GM23248 (cell line): ENCODE measurements at places on chromosomes 12 and 14. TPM values are rescaled to one million over a fixed set of nuclear protein-coding genes. Genes with fewer than 3 reads are reported as not detected.

DNA sequence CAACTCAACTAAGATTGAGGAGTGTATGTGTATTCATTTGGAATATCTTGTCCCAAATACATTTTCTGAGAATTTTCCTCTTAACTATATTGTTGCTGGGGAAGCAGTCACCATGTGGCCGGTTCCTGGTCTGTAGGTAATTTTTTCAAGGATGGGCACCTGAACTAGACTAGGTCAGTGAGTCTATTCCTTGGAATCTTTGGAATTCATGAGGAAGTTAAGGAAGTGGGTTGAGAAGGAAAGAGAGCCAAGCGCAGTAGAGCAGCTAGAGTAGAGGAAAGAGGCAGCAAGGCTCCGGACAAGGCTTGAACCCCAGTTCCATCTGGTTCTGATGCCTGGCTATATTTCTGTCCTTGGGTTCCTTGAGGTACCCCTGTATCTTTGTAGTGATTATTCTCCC, 183.7 kb downstream of the DACT1 start:
- no peaks in the 10 kb centered on the region for H3K36me3 ChIP-seq
- peaks cover 27% of the 10 kb centered on the region for H3K4me1 ChIP-seq
- no peak overlapping the region for H3K4me3 ChIP-seq
- no peaks in the 10 kb centered on the region for H3K27me3 ChIP-seq

DNA sequence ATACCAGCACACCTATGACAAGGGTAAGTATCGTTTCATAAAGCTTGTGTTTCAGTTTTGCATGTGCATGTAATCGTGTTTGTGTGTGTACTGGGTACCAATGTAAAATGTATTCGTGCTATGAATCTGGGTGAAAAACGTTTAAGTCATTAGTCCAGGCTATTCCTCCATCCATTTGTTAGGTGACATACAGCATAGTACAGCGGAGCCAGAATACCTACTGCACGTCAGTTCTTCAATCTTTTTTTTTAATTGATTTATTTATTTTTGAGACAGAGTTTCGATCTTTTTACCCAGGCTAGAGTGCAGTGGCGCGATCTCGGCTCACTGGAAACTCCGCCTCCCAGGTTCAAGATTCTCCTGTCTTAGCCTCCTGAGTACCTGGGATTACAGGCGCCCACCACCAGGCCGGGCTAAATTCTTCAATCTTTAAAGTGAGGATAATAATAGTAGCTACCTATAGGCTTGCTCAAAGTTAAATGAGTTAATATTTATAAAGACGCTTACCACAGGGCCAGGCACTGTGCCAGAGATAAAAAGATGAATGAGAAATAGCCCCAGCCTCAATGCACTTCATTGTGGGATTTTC, 661 bp upstream of the RPS26 start:
- H3K4me3 ChIP-seq, result peak overlapping the region; percentile 94
- H3K27ac ChIP-seq, result peak overlapping the region; percentile 86
- H3K36me3 ChIP-seq, result peaks cover 29% of the 10 kb centered on the region
- DNase-seq, result no peak
- peaks cover 16% of the 10 kb centered on the region; the same call in 1 of the 2 replicates for H3K4me1 ChIP-seq

GRCh38 chr14:89484051-89484844, 67.2 kb upstream of the FOXN3 start:
- DNase-seq, result no peak
- no peaks in the 10 kb centered on the region for H3K36me3 ChIP-seq
- no peak overlapping the region for H3K4me3 ChIP-seq
- no peaks in the 10 kb centered on the region; the same call in 1 of the 2 replicates for H3K4me1 ChIP-seq
- H3K27ac ChIP-seq, result no peak overlapping the region

DNA sequence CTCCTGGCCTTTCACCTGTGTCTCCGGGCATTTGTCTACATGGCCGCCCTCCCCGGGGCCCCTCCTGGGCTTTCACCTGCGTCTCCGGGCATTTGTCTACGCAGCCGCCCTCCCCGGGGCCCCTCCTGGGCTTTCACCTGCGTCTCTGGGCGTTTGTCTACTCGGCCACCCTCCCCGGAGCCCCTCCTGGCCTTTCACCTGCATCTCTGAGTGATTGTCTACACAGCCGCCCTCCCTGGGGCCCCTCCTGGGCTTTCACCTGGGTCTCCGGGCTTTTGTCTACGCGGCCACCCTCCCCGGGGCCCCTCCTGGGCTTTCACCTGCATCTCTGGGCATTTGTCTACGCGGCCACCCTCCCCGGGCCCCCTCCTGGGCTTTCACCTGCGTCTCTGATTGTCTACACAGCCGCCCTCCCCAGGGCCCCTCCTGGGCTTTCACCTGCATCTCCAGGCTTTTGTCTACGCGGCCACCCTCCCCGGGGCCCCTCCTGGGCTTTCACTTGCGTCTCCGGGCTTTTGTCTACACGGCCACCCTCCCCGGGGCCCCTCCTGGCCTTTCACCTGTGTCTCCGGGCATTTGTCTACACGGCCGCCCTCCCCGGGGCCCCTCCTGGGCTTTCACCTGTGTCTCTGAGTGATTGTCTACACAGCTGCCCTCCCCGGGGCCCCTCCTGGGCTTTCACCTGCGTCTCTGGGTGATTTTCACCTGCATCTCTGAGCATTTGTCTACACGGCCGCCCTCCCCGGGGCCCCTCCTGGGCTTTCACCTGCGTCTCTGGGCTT, 68.0 kb upstream of the GALNT9 start:
- no peak overlapping the region for H3K4me3 ChIP-seq
- no peak overlapping the region for H3K27ac ChIP-seq
- no peaks in the 10 kb centered on the region for H3K36me3 ChIP-seq

GRCh38 chr14:94332063-94332583, 9.0 kb upstream of the SERPINA6 start:
- no peak for DNase-seq
- H3K4me1 ChIP-seq, result no peaks in the 10 kb centered on the region
- H3K36me3 ChIP-seq, result no peaks in the 10 kb centered on the region
- H3K27me3 ChIP-seq, result no peaks in the 10 kb centered on the region
- H3K4me3 ChIP-seq, result no peak overlapping the region
- no peak overlapping the region for H3K27ac ChIP-seq

- no peak for DNase-seq
- H3K4me3 ChIP-seq, result no peak overlapping the region
- no peaks in the 10 kb centered on the region for H3K36me3 ChIP-seq
Observed at GRCh38 chr14:64561631-64562030, 11.9 kb downstream of the PPP1R36 start.

GRCh38 chr14:38646391-38646790, 390.5 kb upstream of the CLEC14A start:
- H3K4me1 ChIP-seq, result no peaks in the 10 kb centered on the region
- H3K4me3 ChIP-seq, result no peak overlapping the region
- no peak overlapping the region for H3K27ac ChIP-seq
- H3K36me3 ChIP-seq, result no peaks in the 10 kb centered on the region
- peak; percentile 2 for DNase-seq
- no peaks in the 10 kb centered on the region for H3K27me3 ChIP-seq

DNA sequence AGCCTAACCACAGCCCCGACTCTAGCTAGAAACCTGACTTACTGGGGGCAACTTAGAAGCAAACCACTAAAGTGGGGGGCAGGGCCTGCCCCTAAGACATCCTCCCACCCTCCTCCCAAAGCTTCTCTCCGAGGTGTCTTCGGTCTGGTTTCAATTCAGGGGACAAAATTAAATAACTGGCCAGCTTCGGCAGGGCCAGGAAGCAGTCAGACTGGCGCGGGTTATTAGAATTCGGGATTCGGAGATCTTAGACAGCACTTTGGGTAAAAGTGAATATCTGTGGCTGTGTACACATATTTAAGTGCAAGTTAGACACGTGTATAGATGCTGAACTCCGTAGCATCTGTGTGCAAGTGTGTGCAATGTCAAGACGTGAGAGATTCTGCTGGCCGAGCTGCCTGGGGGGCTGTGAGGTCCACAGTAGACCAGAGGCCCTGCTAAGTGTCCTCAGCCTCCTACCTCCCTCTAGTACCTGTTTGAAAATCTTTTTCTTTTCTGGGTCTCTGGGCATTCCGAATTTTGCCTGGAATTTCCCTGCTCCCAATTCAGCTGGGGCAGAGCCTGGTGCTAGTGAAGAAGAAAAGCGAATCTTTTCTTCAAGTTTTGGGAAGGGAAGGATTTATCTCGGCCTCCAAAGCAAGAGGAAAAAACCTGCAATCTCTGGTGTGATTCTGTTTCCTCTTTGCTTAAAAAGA, 4.0 kb upstream of the HOXC10 start:
- peaks cover 9% of the 10 kb centered on the region; the same call in 1 of the 2 replicates for H3K4me1 ChIP-seq
- H3K27ac ChIP-seq, result no peak overlapping the region
- peaks cover 93% of the 10 kb centered on the region for H3K27me3 ChIP-seq
- no peak overlapping the region for H3K4me3 ChIP-seq

GRCh38 chr12:92551853-92552397, 150.9 kb upstream of the PLEKHG7 start:
- no peaks in the 10 kb centered on the region for H3K36me3 ChIP-seq
- H3K4me3 ChIP-seq, result no peak overlapping the region
- DNase-seq, result peak; percentile 60
- H3K4me1 ChIP-seq, result peaks cover 13% of the 10 kb centered on the region
- H3K27ac ChIP-seq, result no peak overlapping the region

DNA sequence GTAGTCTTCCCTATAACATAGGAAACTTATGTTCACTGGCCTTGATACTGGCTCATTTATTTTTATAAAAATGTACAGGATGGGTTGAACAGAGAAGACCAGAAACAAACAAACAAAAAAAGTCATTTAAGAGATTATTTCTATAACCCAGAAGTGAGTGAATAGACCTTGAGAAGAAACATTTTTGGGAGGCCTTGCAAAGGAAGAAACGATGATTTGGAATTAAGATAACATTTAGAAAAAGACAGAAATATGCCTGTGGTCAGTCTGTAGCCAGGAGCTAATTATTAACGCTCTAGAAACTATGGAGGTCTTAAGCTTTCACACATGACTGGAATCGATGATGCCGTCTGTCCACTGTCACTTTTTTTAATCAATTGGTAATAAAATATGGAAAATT, 264.0 kb downstream of the EGLN3 start:
- H3K4me1 ChIP-seq, result peaks cover 27% of the 10 kb centered on the region
- no peak overlapping the region for H3K27ac ChIP-seq
- no peaks in the 10 kb centered on the region for H3K27me3 ChIP-seq
- DNase-seq, result no peak

GRCh38 chr12:74644681-74645080, 107.0 kb downstream of the ATXN7L3B start:
- H3K36me3 ChIP-seq, result no peaks in the 10 kb centered on the region
- H3K4me1 ChIP-seq, result no peaks in the 10 kb centered on the region
- no peak overlapping the region for H3K4me3 ChIP-seq
- H3K27ac ChIP-seq, result no peak overlapping the region

DNA sequence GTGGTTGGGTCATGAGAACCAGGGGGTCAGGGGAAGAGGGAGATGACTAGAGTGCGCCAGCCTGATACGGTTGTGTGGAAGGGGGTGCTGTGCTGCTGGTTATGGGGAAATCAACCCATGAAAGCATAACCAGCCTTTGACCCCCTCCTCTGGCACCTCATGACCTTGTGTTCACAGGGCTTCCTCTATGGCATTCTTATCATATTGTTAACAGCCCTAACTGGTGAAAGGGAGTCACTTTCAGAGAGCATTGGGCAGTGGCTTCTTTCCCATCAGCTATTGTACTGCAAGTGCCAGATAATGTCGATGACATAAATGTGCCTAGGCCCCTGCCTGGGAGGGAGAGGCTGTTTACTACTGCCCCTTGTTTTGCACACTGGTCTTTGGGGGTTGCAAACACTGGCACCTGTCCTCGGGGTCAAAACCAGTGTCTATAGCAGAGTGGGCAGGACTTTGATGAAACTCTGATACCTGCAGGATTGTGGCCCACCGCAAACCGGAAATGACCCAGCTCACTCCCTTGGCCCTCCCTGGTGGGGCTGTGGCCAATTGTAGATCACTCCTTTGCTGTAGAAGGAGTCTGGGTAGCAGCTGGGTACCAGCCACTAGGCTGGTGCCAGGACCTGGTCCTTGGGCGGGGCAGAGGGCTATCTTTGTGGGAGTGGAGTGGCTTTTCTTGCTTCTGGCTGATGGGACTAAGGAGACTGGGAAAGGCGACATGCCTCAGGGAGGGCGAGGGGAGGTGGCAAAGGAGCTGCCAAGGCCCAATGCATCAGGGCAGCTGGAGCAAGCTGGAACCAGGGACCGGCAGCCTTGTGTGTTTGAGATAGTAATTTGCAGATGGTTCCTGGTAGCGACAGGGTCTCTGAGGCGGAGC, 634 bp upstream of the TMEM63C start:
- H3K4me3 ChIP-seq, result no peak overlapping the region
- no peaks in the 10 kb centered on the region for H3K36me3 ChIP-seq
- no peaks in the 10 kb centered on the region for H3K4me1 ChIP-seq

DNA sequence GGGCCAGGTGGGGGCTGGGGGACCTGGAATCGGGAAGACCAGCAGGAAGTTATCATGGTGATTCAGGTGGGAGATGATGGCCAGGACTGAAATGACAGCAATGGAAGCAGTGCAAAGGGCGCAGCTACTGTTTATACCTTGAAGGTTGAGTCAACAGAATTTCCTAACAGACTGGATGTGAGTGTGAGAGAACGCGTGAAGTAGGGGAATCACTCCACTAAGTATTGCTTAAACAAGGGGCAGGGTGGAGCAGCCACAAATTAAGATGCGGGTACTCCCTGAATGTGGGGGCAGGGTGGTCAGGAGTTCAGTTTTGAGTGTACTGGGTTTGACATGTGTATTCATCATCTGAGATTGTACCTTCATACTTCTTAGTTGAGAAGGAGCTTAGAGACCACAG, 45.1 kb downstream of the MYF5 start:
- peaks cover 20% of the 10 kb centered on the region for H3K4me1 ChIP-seq
- DNase-seq, result no peak
- no peak overlapping the region for H3K4me3 ChIP-seq
- no peak overlapping the region for H3K27ac ChIP-seq
- no peaks in the 10 kb centered on the region for H3K36me3 ChIP-seq

DNA sequence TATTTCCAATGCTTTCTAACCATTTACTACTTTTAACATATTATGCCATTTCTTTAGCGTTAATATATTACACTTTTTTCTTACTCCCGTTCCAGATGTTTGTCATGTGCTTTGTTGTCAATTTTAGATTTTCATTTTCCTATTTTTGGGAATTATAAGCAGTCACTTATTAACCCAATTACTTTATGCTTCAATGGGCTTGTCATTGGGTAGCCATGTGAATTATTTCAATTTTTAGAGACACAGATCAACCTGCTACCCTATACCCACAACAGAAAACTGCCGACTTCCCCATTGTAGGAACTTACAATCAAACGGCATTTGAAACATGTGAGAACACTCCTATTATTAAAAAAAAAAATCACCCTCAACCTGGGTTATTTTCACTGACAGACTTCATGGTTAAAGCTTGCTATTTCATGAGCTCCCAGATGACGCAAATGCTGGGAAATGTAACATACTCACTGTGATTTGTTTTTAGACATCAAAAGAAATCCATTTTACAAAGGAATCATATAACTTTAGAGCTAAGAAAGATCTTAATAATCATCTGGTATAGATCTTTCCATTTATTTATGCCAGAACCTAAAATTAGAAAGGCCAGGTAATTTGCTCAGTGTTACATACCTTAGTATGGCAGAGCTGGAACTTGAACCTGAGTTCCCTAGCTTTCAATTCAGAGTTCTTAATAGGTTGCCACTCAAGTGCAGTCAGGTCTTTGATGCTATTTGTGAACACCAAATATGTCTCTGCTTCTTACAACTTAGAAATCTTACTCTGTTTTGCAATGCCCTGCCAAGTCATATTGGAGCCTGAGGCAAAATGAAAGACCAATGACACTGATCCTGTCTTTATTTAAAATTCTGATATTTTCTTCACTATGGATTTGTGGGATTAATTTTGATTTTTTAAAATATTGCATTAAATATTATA, 340.4 kb downstream of the RAD51B start:
- H3K27ac ChIP-seq, result no peak overlapping the region
- DNase-seq, result no peak
- H3K4me1 ChIP-seq, result peaks cover 22% of the 10 kb centered on the region

ACOT6 gene
- polyA plus RNA-seq, result not detected in 2 replicates

AICDA gene
- not detected in 2 replicates for polyA plus RNA-seq

SYT1 gene
- 1.7 and 2.3 TPM in 2 replicates for polyA plus RNA-seq

SOAT2 gene
- polyA plus RNA-seq, result 0.33 and 0.43 TPM in 2 replicates

SSPN gene
- polyA plus RNA-seq, result 22.0 and 24.2 TPM in 2 replicates

ITGA7 gene
- 2.0 and 2.1 TPM in 2 replicates for polyA plus RNA-seq

C12orf54 gene
- polyA plus RNA-seq, result not detected in 2 replicates

KCNH3 gene
- 0.09 and 0.10 TPM in 2 replicates for polyA plus RNA-seq
